DMS53 (cell line): ENCODE measurements at places on chromosomes 6 and 20.

DNA sequence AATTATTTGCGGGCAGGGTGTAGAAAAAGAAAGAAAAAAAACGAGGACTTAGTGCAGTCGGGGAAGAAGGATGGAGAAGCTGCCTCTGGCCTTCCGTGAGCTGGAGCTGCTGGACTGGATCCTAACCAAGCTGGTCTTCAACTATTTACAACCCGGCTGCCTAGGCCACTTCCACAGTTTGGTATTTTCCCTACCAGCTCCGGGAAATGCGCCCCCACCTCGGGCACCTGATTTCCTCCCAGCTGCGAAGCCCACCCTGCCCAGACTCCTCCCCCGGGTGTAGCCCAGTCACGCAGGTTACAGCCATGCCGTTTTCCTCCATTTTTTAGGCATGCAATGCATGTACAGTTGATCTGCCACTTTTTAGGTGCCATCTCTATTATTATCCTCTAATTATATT, 21.2 kb downstream of the THEMIS start:
- DNase-seq = no peak

GRCh38 chr20:40192529-40192928, 496.5 kb downstream of the MAFB start:
- no peak for DNase-seq

DNA sequence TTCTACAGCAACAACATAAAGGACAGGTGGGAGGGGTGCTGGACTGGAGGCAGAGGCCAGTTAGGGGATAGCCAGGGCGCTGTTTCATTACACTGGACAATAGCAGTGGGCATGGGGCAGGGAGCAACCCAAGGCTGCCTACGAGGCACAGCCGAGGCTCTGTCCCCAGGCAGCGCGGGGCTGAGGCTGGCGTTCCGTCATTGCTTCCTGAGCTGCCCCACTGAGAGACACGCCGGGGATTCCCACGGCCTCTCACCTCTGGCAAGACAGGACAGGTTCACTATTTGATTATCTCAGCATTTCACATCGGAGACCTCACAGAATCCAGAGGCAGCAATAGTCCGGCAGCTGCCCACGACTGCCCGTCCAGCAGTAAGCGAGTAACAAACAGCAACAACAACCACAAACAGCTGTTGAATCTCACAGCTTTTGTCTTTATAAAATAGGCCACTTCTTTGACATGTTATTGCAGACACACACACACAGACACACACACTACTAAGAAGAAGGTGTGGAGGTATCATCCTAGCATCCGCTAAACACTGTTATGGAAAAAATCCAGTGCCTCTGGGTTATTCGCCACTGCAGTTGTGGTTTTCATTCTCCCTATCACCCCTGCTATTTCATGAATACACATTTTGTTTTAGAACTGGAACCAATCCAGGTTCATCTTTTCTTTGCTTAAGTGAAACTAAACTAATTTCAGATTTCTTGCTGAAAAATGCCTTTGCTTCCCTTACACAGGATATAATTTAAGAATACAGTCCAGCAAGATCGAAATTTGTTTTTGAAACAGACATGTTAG, 19.5 kb downstream of the KIF25 start:
- DNase-seq = no peak

- DNase-seq = no peak
These were observed 138.9 kb downstream of the TBX18 start for GRCh38 chr6:84625506-84625905.

DNA sequence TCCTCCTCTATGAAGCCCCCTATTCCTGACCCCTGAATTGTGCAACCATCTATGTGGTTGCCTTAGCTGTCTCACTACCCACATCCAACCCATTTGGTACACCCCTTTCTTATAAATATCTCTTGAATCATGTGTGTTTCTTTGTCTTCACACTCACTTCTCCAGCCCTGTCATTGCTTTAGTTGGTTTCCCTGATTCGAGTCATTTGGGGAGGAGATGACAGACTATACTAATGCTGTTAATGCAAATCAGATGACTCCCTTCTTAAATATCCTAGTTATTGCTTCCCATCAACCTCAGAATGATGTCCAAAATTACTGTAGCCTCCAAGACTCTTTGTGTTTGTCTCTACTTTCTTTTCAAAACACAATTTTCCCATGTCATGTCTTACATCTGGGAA, 23.0 kb downstream of the SLC35D3 start:
- DNase-seq = no peak

GRCh38 chr6:40819182-40819834, 219.7 kb downstream of the UNC5CL start:
- DNase-seq = peak; percentile 21

GRCh38 chr20:19449051-19449450, 236.6 kb downstream of the SLC24A3 start:
- no peak for DNase-seq

GRCh38 chr6:44367681-44368080, 19.8 kb upstream of the CDC5L start:
- DNase-seq = no peak

- DNase-seq = no peak
These were observed 238.6 kb upstream of the PLN start for GRCh38 chr6:118309337-118310093.

- peak; percentile 86 for DNase-seq
These were observed 155.2 kb upstream of the RIN2 start for GRCh38 chr20:19602675-19603375.

GRCh38 chr6:156942266-156942665, 165.1 kb downstream of the ARID1B start:
- no peak for DNase-seq

- DNase-seq = no peak
These were observed 71.0 kb downstream of the JPH2 start for GRCh38 chr20:44115762-44116644.

DNA sequence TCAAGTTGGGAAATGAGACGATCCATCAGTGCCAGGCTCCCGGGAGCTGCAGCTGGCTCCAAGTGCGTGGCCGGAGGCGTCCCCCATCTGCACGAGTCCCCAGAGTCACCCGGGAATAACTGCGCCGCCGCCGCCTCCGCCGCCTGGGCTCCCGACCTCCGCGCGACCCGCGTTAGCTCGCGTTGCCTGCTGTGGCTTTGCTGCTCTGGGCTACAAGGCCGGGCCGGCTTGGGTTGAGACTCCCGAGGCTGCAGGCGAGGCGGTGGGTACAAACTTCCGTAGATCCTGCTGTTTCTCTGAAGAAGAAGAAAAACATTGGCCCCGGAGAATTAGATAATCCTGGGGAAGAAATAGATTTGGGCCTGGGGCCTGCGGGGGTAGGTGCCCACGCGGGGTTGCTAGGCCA, 7.4 kb upstream of the LAMP5 start:
- peak; percentile 49 for DNase-seq

DNA sequence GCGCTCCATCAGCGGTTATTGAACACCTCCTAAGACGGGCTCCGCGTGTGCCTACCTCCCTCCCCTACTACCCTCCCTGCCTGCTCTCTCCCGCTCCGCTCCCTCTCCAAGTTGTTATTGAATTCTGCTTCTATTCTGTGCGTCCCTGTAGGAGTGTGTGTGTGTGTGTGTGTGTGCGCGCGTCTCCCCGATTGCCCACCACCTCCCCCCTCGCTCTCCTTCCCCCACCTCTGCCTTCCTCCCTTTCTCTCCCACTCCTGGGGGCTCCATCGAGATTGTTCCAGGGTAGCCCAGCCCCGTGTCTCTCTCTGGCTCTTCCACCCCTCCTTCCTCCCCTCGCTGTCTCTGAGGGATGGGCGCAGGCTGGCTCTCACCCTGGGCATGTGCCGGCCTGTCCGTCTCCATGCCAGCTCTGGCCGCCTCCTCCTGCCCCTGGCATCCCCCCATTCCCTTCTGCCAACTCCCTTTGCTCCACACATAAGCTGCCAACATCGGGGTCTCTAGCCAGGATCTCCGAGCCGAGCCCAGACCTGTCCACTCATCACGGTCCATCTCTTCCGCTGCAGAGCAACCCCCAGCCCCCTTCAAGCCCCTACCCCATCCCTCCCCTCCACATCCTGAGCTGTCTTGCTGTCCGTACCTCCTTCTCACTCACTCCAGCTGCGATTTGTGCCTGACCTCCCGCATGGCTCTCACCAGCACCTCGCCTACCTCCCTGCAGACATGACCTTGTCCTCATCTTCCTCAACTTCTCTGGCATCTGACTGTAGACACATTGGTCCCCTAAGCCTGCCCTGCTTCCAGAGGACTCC, 68.5 kb downstream of the SRC start:
- no peak for DNase-seq

GRCh38 chr20:7375905-7376304, 564.4 kb downstream of the HAO1 start:
- peak; percentile 69 for DNase-seq

- DNase-seq = no peak
These were observed 16.1 kb upstream of the CCN6 start for GRCh38 chr6:112037783-112038216.

DNA sequence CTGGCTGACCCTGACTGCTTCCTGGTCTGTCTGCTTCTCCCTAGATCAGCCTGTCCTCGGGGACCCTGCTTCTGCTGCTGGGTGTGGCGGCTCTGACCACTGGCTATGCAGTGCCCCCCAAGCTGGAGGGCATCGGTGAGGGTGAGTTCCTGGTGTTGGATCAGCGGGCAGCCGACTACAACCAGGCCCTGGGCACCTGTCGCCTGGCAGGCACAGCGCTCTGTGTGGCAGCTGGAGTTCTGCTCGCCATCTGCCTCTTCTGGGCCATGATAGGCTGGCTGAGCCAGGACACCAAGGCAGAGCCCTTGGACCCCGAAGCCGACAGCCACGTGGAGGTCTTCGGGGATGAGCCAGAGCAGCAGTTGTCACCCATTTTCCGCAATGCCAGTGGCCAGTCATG, 6.3 kb downstream of the NRSN2 start:
- DNase-seq = no peak

DNA sequence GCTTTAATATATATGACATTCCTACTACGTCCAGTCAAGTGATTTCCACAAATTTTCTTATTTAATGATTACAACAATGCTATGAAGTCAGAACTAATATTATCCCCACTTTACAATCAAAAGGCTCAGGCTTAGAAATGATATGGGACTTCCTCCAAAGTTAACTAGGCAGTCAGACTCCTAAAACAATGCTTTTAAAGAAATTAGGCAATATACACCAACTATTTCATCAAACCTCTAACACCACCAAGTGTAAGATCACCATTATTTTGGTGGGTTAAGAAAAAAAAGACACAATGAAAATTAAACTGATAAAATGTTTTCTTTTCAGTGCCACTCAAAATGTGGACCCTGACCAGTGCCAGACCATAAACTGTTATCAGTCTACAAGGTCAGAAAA, 256.1 kb upstream of the RUNX2 start:
- no peak for DNase-seq

- peak; percentile 88 for DNase-seq
These were observed 69.1 kb upstream of the PBOV1 start for GRCh38 chr6:138287144-138287955.

DNA sequence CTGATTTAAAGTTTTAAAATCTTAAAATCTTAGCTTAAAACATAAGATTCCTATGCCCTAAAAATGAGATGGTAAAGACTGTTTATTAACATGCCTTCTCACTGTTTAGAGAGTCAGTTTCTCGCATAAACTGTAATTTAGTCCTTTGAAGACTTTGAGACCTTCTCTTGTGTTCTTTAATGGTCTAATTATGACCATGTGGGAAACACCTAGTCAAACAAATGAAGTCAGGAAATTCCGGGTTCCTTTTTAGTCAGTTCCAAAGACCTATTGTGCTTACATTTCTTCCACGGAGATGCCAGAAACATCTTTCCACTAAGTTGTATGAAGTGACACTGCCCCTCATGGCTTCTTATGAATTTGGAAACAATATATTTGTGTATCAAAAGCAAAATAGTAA, 64.2 kb upstream of the KIF25 start:
- no peak for DNase-seq

DNA sequence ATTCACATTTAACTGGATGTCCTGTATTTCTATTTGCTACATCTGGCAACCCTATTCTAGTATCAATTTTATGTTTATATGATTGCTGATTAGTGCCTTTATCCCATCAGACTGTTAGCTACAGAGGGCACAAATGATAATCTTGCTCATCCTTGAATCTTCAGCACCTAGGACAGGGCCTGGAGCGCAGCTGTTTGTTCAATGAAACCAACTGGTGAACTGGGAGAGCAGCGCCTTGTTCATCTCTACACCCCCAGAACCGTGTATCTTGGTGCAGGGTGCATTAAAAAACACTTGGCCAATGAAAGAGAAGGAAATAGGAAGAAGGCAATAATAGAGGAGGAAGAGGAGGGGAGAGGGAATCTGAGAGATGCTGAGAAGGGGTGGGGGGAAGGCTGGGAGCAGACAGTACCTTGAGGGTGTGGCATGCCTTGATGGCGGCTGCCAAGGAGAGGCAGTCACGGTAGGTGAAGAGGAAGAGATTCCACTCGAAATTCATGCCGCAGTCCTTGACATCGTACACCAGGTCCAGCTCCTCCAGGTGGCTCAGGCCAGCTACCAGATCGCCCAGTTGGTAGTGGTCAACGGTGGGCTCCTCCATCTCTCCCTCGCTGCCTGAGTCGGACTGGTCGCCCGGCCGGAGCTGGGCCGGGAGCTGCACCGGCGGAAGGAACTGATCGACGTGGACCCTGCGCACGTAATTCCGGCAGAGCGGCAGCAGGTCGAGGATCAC, 15.5 kb downstream of the TMEM151B start:
- peak; percentile 16 for DNase-seq

DNA sequence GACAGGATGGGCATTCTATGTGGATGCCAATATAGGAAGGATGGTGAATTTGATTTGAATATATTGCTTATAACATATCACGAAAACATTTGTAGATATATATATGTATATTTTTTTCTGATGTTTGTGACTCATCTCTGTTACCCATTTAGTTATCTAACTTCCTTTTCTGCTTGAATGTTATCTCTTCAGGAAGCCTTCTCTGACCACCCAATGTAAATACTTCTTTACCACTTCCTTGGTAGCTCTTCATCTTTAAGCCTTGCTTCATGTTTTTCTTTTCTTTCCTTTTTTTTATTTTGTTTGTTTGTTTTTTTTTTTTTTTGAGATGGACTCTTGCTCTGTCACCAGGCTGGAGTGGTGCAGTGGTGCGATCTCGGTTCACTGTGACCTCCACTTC, 260.5 kb upstream of the EPHA7 start:
- DNase-seq = peak; percentile 23

DNA sequence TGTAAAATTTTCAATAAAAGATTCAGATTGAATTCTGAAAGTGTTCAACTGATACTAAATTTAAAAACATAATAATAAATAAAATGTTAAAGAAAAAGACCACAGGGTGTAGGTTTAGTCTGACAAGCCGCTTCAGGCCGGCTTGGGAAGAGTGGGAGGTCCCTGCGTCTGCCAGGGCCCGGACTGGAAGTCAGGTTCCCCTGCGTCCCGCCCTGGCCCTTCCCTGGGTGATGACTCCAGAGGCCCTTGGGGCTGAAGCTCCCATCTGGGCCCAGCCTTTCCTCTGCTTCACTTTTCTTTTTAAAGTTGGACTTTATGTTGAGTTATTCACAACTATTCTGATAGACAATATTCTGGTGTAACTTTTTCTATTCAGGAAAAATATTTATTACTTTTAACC, 93.3 kb downstream of the SMOC2 start:
- DNase-seq = no peak
